ENCODE measurements at places on chromosomes 1 and 21.

GRCh38 chr1:29708381-29708780, 472.1 kb downstream of the PTPRU start:
- no peak for ATAC-seq

DNA sequence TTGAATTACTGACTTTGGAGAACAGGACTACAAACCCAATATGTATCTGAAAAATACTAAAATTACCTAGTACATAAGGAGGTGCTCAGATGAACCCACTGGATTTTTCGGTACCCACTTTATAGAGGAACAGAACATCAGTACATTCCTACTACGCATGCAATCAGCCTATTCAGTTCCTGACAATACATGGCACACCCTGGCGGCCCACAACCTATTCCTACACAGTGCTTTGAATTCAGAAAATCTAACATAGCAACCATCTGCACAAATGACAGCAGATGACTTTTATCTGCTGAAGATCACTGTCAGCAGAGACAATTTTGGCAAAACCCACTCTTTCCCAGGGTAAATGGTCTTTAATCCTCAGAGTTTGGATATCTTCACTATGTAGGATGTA, 257.1 kb upstream of the GREM2 start:
- no peak for ATAC-seq

- ATAC-seq: no peak
These were observed 35.0 kb downstream of the DHCR24 start for GRCh38 chr1:54851936-54852524.

GRCh38 chr1:59354709-59355337, 57.9 kb downstream of the FGGY start:
- ATAC-seq: peak; percentile 84

- no peak for ATAC-seq
These were observed 4.4 kb upstream of the SLC27A3 start for GRCh38 chr1:153770797-153771196.

DNA sequence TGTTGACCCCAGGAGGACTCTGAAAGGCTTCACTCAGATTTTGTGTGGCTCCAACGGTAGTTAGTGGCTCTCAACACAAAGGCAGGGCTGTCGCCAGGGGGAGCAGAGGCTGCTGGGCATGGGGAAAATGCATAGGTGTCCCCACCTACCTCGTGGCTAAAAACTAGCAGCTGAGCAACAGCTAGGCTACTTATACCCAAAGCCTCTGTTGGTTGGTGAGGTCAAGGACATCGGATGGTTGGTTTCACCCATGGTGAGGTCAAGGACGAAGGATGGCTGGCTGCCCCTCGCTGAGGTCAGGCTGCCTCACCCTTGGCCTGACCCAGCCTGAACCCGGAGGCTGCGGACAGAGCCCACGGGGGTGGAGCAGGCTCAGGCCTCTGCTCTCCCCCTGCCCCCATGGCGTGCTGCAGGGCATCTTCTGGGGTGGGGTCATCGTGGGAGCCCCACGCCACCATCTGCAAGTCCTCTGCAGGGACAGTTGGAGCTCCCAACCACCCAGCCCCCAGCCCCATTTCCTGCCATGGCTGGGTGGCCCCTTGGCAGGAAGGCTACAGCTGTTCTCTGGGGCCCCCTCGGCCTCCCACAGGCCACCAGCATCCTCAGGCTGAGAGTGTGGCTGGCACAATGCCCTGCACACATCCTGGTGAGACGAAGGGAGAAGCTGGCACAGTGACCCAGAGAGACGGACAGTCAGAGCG, 8.5 kb upstream of the GNB1 start:
- peak; percentile 25 for ATAC-seq

DNA sequence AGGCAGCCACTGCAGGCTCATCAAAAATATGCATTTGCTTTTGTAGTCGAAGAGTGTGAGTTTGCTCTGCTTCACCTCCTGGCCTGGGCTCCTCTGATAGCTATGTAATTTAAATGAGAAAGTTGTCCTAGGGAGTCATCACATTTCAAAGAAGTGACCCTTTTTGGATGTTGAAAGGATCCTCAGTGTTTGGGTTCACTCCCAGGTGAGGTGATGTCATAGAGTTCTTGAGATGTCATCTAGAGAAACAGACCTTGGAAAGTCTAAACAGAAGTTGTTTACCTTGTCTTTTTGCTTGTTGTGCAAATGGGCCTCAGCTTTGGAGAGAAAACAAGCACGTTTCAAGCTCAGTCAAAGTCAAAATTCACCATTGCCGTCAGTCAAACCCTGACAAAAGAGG, 92.0 kb upstream of the BARHL2 start:
- no peak for ATAC-seq

DNA sequence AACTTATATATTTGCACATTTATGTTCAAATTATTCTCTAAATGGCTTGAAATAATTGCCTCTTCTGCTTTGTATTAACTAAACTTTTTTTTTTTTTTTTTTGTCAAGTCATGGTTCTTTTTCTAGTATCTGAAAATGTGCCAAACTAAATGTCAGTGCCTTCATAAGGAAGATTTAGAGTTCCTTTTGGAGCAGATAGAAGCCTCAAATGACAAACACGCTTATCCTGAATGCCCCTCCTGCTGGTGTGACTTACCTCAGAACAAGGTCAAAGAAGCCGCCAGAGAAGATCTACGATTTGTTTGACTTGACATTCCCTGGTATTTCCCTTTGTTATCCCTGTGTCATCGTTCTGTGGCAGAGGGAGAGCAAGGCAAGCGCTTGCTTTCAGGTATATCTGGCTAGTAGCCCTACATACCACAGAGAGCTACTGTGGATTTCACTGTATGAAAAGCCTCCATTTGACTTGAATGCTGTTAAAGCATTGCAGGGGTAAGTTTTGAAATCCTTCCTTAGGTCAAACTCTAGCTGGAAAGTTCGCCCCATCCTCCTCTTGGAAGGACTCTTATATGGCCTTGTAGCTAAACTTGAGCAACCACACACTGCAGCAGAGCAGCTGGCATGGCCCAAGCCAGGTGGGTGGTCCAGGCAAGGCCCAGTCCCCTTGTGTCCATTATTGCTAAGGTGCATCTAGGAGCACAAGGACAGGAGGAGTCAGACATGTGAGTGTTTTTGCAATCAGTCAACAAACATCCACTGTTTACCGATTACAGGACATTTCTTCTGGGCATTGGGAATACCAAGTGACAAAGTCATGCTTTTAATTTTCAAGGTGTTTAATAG, 285.4 kb upstream of the USP25 start:
- ATAC-seq: no peak

- no peak for ATAC-seq
These were observed 113.4 kb downstream of the DISP1 start for GRCh38 chr1:222928212-222928611.

- ATAC-seq: no peak
These were observed 379.6 kb downstream of the TTLL7 start for GRCh38 chr1:83619170-83619896.

DNA sequence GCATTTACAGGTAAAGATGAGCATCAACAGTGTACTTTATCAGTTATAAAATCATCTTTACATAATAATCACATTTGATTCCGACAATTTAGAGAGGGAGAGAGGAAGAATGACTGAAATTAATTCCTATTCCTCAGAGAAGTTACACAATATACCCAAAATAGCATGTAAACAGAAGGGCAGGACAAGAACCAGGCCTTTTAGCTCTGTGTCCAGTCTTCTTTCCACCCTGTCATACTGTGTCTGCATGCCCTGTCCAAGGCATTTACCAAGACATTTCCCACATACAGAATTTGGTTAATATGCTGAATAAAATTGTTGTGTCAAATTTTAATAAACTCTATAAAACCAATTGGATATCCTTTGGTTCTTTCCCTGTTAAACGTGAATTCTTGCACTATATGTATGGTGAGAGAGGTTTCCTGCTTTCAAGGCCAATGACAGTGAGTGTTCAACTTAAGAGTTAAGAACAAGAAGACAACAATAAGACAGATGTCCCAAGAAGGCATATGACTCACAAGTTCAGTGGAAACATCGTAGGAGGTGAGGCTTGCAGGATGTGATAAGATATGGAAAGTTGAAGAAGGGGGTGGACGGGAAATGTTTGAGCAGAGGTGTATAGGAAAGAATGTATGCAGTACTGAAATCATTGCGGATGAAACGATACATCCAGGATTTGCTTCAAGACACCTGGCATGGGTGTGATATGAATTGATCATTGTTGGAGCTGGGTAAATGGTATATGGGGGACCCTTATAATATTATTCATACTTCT, 20.8 kb downstream of the LRRC8B start:
- peak; percentile 75 for ATAC-seq

GRCh38 chr1:154856049-154856448, 14.0 kb downstream of the KCNN3 start:
- ATAC-seq: no peak

GRCh38 chr1:163866564-163866963, 544.8 kb downstream of the NUF2 start:
- no peak for ATAC-seq

- no peak for ATAC-seq
These were observed 1.5 kb downstream of the IVNS1ABP start for GRCh38 chr1:185315445-185316071.

- peak; percentile 59 for ATAC-seq
These were observed 1.0 kb upstream of the ATP2B4 start for GRCh38 chr1:203625628-203626019.

DNA sequence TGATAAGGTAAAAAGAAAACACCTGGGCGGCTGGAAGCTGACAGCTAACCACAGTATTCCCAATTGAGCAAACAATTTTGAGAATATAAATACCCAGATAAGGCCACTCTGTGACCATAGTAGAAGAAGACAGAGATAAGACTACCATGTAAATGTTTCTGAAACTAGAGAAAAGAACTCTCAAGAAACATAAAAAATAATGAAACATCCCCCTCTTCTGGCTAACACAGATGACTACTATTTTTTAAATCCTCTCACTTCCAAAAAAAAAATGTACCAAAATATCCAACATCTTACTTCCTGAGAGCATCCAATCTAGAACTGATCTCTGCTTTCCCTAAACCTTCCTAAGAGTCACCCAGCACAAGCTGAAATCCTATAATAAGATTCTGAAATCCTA, 125.9 kb downstream of the HFM1 start:
- no peak for ATAC-seq

- ATAC-seq: peak; percentile 84
These were observed 100.9 kb upstream of the RUNX3 start for GRCh38 chr1:25030674-25031589.

- ATAC-seq: peak; percentile 10
These were observed 643 bp downstream of the CFAP298 start for GRCh38 chr21:32611471-32611997.

DNA sequence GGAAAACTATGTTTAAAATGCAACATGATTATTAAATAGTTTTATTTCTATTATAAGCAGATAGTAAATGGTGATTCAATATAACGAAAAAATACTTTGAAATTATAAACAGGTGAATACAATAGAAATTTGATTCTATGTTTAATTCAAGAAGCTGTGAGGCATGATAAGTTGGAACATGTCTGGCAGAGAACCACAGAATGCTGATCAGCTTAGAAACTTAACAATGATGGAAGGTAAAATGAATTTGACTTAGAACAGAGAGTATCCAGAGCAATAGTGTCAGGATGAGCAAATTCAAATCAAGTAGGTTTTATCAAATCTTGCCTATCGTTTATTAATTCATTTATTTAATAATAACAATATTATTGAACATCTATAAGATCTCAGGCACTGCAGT, 83.4 kb upstream of the ADGRL4 start:
- no peak for ATAC-seq

- ATAC-seq: no peak
These were observed 56.5 kb upstream of the SELENON start for GRCh38 chr1:25743164-25744139.

DNA sequence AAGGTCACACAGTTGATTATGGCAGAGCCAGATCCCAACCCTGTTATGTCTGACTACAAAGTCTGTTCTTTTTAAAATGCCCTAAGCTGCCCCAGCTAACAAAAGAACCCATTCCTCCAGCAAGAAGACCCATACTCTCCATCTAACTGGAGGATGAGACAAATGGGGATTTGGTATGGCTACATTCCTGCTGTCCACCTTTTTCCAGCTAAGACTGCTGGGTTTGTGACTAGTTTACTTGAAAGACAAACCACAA, 112.8 kb downstream of the KIAA0319L start:
- no peak for ATAC-seq

GRCh38 chr1:184437291-184437690, 50.5 kb downstream of the C1orf21 start:
- ATAC-seq: no peak

DNA sequence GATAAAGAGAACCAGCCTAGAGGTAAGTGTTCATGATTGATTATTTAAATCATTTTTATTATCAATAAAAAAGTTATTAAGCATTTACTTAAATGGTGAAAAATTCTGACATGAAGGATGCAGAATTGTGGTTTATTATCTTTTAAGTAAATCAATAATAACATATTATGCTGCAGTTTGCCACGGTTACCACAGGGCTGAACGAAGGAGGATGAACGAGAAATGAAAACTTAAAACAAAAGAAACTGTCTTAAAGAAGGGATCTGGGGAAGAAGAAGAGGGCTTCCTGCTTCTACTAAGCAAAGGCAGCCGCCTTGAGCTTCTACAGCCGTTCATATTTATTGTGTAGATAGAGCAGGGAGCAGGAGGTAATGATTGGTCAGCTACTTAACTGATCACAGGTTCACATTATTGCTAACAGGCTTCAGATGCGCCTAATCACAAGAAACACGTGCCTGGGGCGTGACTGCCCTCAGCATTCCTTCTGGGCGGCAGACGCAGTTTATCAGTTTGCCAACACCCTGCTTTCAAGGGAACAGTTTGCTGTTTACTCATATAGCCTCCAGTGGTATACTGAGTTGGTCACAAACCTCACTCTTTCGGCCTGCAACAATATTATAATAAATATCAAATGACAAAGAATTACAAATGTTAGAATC, 5.8 kb upstream of the FNBP1L start:
- no peak for ATAC-seq

DNA sequence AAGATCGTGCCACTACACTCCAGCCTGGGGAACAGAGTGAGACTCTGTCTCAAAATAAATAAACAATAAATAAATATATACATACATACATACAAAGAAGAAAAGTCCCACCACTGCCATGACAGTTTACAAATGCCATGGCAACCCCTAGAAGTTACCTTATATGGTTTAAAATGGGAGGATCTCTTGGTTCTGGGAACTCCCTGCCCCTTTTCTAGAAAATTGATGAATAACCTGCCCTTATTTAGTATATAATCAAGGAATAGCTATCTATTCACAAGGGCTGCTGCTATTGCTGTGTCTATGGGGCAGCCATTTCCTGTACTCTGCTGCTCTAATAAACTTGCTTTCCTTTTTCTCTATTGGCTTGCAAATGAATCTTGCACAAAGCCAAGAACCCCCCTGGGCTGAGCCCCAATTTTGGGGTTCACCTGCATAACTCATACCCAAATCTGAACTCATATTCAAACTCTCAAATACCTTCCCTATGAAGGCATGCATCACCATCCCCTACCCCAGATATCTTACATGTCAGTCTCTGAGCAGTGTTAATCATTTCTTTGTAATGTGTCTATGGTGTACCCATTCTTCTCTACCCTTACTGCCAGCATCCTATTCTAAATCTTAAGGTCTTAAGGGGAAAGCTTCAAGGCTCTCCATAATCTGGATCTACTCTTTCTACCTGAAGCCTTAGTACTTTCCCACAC, 9.0 kb downstream of the GON4L start:
- ATAC-seq: no peak

- ATAC-seq: peak; percentile 18
These were observed 7.1 kb downstream of the PHLDA3 start for GRCh38 chr1:201461645-201462441.
